SJSA1 (cell line): ENCODE measurements at places on chromosomes 4 and X. TPM values are rescaled to one million over a fixed set of nuclear protein-coding genes. Genes with fewer than 3 reads are reported as not detected.

DNA sequence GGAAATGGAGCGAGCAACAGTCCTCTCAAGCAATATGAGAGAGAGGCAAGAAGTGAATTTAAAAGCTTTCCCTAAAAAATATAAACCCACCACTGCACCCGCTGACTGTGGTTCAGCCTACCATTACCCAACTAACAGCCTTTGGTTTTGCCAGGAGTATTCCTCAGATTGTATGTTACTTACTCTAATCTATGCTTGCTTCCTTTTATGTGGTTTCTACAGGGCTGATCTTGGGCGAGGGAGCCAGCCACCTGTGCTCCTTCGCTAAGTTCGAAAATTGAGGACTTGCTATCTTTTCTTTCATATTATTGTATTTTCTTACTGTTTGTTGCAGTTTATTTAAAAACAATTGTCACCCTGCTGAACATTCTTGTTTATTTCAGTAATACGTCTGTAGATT lies 101.1 kb downstream of the DDX53 start:
- no peak for DNase-seq

- no peak for DNase-seq
These were observed 82.2 kb downstream of the DCLK2 start for GRCh38 chr4:150160473-150160872.

GRCh38 chr4:8135666-8136065 lies 22.9 kb downstream of the ABLIM2 start:
- DNase-seq: no peak

GRCh38 chr4:13092702-13093101 lies 391.4 kb downstream of the RAB28 start:
- DNase-seq: no peak

- DNase-seq: no peak
These were observed 177.8 kb upstream of the DKK2 start for GRCh38 chr4:107213880-107214279.

The RPA4 gene
- total RNA-seq: 0.16 and 0.29 TPM in 2 replicates

The STK32B gene
- 0.38 and 0.50 TPM in 2 replicates for total RNA-seq
